ENCODE measurements at places on chromosomes 6 and 20.

DNA sequence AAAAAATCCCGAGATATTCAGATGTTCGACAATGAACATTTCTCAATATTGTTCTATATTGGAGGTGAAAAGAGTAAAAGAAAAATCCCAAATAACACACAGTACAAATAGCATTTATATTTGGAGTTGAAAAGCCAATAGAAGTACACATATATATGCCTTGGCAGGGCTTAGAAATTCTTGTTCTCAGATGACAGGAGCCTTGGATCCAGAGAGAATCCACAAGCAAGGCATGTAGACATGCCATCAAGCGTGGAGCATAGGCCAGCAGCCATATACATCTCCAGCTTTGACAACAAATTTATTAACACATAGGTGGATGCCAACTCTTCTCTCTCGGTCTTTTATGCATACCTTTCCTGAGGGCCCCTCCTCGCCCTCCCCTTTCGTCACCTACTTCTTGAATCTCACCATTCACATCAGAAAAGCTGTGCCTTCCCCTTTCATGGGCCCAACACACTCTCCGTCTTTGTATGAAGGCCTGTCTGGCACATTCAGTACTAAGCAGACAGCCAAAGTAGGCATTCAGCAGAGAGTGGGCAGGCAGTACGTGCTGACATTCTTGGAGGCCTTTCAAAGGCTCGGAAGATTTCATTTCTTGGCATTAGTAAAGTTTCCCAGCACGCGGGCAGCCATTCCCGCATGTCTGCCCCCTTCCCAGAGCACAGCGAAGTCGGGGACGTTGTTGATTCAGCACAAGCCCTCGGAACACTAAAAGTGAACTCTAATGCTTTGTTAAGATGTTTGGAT lies 18.2 kb downstream of the NEDD9 start:
- DNase-seq: no peak

DNA sequence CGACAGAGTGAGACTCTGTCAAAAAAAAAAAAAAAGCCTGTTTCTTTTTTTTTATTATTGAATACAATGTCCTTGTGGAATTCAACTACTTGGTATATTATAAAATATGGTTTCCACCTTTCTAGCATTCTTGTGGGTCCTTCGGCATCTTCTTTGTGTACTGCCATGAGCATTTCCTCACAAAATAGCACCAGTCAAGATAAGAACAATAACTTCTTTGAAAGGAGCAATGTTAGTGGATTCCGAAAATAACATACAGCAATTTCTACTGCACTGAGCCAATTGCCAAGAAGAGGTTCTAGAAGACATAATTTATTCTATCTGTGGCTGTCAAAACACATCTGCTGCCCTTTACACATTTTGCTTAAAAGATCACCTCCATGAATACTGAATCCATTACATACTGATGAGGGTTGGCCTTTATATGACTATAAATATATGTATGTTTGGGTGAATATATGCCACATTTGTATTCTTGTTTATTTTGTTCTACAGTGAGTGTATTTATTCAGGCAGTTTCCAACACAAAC lies 19.1 kb upstream of the SPTLC3 start:
- no peak for DNase-seq

DNA sequence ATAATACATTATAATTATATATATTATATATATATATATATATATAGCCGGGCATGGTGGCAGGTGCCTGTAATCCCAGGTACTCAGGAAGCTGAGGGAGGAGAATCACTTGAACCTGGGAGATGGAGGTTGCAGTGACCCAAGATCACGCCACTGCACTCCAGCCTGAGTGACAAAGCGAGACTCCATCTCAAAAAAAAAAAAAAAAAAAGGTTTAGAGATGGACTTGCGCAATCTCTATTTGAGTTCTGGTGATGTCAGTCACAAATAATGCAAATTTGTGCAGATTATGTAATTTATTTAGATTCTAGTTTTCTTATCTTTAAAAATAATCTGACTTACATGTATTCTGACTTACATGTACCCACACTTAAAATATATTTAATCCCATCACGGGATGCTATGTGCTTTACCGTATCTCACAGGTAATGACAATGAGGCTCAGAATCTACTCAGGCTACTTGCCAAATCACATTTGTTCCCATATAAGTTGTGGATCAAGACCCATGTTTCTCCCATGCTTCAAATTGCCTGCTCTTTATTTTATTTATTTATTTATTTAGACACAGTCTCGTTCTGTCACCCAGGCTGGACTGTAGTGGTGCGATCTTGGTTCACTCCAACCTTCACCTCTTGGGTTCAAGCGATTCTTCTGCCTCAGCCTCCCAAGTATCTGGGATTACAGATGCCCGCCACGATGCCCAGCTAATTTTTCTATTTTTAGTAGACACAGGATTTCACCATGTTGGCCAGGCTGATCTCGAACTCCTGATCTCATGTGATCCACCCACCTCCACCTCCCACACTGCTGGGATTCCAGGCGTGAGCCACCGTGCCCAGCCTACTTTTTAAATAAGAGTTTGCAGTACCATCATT lies 7.6 kb upstream of the UST start:
- DNase-seq: no peak

DNA sequence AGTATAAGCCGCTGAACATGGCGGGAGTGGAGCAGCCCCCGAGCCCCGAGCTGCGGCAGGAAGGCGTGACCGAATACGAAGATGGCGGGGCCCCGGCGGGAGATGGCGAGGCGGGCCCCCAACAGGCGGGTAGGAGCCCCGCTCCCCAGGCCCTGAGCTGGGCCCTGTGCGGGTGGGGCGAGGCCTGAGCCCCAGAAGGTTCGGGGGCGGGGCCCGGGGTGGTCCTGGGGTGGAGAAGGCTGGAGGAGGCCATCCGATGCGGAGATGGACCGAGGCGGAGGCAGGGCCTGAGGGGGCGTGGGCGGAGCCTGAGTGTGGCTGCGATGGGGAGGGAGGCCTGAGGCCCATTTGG lies 7.1 kb downstream of the L3MBTL1 start:
- no peak for DNase-seq

DNA sequence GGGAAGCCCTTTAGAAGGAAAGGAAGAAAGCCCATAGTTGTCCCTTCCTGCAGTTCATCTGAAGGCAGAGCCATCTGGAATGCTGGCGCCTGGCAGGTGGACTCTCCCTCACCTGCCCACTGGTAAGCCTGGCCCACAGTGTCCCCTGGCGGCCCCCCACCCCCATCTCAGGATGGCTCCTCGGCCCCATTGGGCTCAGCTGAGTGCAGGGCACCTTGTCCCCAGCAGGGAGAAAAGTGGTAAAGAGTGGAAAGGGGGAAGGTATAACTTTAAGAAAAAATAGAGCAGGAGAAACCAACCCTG lies 12.6 kb downstream of the SS18L1 start:
- DNase-seq: no peak

DNA sequence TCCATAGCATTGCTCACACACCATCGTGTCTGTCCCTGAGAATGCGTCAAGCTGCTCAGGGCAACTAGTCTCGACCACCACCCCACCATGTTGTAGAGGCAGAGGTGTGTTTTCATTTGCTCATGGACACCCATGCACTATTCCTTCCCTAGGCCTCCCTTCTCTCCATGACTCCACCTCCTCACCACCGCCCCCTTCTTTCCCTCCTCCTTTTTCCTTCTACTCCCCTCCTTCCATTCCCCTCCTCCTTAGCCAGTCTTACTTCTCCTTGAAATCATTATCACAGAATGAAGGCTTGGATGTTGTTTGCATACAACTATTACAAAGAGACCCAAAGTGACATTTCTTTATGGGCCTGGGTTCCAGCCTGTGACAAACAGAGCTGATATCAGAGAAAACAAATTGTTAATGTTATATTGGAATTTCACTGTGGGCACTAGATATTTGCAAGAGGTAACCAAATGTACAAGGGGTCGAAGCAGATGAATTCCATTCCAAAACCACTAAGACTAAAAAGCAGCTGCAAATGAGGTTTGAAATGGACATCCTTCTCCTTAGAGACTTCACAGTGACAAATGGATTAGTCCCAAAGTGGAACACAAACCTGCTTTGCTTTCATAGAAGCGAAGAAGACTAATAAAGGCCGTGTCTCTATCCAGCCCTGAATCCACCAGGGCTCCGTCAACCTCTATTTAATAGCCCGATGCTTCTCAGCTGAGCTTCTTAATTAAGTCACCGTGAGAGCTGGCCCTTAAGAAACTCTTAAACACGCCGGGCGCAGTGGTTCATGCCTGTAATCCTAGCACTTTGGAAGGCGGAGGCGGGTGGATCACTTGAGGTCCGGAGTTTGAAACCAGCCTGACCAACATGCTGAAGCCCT lies 275.8 kb upstream of the SULF2 start:
- no peak for DNase-seq

DNA sequence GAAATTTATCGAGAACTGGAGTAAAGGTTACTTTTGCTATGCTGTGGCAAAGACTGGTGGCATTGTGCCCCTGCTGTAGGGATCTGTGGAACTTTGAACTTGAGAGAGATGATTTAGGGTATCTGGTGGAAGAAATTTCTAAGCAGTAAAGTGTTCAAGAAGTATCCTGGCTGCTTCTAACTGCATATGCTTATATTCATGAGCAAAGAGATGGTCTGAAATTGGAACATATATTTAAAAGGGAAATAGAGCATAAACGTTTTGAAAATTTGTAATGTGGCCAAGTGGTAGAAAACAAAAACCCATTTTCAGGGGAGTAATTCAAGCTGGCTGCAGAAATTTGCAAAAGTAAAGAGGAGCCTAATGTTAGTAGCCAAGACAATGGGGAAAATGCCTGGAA lies 12.3 kb upstream of the UFL1 start:
- DNase-seq: no peak

DNA sequence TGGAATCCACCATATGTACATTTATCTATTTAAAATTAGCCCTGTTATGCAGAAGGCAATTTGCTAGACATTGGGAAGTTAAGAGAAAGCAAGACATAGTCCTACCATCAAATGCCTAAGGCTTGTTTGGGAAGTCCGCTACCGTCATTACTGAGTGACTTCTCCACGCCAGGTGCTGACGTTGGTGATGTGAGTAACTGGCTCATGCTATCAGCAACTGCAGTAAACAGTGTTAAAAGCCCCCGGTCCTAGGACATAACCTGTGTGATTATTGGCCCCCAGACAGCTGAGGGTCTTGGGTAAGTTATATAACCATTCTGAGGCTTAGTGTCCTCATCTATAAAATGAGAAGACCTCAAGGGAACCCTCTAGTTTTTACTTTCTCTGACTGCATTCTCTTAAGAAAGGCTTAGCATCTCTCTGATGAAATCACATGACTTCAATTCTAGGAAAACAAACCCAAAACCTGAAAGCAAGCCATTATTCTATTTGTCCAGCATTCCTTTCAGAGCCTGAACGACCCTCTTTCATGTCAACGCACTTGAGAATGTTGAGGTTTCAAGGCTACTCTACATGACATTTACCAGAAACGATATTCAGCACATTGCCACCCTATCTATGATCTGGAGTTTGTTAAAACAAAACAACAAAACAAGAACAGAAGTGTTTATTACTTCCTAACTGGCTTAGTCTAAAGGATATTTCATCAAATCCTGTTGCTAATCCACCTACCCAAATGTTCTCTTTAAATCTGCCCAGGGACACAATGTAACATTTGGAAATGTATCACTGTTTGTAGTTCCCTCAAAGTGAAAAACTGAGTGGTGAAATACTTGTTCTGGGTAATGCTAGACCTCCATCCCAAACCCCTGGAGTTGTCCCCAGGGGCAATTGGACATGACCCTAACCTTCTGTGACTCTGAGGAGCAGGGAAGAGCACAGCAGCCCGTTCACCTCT lies 133.8 kb downstream of the BTBD3 start:
- no peak for DNase-seq

DNA sequence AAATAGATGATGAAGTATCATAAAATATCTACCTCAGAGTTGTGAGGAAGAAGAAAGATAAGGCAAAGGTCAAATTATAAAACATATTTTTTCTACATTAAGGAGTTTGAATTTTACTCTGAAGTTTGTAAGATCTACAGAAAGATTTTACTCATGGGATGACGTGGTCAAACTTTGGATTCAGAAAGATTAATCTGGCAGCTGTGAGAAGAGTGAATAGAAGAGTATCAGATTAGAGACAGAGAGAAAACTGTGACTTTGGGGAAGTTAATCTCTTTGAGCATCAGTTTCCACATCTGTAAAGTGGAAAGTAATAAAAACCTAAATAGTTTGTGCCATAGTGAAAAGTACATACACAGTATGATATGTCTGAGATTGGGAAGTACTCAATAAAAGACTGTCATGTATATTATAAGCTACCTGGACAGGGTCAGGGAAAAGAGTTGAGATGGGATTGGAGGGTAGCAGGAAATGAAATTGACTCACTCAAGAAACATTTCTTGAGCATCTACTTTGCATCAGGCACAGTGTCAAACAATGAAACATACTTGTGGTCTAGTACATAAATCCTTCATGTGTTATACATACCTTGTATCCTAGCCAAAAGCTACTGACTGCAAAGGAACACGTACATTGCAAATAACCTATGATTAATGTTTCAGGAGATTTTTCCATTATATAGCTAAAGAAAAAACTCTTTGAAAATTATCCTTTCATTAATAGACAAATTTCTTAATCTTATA lies 222.1 kb downstream of the TMEM200A start:
- DNase-seq: peak; percentile 49

- no peak for DNase-seq
Measured at GRCh38 chr6:156598855-156599180, 178.4 kb upstream of the ARID1B start.

DNA sequence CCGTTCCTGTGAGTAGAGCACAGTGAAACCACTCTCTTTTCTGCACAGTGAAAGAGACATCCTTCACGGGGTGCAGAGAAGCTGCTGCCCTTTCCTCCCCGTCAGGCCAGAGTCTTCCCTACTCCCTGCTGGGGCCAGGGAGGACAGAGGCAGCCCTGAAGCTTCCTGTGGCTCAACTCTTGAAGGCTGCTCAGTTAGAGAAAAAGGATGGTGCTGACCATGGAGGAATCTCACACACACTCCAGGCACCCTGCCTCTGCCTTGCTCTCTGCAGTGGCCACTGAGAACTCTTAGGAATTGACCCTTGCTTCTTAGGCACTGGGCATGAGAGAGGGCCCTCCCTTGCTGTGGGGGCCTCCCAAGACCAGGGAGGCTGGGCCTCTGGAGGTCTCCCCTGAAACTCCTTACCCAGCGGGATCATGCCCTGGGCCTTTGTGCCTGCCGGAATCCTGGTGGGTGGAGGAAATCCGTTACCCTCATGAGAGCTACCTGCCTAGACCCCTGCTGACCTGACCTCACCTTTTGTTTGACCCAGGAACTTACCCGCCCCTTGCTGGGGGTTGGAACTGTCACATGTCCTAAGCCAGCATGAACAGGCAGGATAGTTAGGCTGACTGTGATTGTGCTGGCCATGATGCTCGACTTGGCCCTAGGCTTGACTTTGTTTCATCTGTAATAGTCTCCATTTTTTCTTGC lies 65.0 kb upstream of the CD93 start:
- DNase-seq: no peak

- no peak for DNase-seq
Measured at GRCh38 chr6:113684382-113684901, 172.7 kb upstream of the MARCKS start.

GRCh38 chr6:23601811-23602345 lies 524.1 kb upstream of the NRSN1 start:
- no peak for DNase-seq
